ENCODE measurements at places on chromosomes 3 and 15. TPM values are rescaled to one million over a fixed set of nuclear protein-coding genes. Genes with fewer than 3 reads are reported as not detected.

- no peak for DNase-seq
Observed at GRCh38 chr3:87173776-87174175, 53.3 kb upstream of the CHMP2B start.

Gene EIF4G1
- total RNA-seq, result 336 TPM

DNA sequence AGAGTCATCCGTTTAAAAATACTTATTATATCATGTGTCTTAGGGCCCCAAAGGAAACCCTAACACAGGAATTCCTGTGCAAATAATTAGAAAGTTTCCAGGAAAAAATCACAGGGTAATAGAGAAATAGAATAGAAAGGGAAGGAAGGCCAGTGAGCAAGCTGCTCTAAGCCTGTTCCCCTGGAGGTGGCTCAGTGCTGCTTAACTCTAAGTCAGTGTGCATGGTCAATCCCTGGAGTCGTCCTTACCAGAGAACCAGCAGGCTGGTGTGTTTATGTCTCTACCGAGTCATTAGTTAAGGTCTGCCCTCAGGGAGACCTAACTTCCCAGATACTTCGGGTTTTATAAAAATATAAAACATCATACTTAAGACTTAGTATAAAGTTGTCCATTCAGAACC lies 21.0 kb upstream of the MCF2L2 start:
- DNase-seq, result peak; percentile 18

GRCh38 chr3:51722362-51722761 lies 15.5 kb downstream of the GRM2 start:
- no peak for DNase-seq

DNA sequence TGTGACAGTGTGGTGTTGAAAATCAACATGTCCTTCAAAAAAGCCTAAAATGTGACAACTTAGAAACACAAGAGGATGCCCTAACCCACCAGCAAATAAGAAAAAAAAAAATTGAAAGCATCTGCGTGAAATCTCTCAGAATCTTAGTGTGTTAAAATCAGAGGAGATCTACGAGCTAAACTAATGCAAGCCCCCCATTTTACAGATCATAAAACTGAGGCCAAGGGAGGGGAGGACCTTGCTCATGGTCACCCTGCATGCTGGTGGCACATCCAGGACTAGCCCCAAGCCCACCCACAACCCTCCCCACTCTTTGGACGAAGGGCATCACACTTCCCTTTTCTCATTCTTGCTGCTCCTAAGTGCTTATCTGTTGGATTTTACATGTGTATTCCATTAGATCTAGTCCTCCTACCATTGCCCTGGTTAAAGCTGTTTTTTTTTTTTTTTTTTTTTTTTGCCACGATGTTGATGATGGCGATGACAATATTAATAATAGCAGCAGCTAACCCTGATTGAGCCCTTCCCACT lies 29.1 kb upstream of the NOX5 start:
- DNase-seq, result no peak

DNA sequence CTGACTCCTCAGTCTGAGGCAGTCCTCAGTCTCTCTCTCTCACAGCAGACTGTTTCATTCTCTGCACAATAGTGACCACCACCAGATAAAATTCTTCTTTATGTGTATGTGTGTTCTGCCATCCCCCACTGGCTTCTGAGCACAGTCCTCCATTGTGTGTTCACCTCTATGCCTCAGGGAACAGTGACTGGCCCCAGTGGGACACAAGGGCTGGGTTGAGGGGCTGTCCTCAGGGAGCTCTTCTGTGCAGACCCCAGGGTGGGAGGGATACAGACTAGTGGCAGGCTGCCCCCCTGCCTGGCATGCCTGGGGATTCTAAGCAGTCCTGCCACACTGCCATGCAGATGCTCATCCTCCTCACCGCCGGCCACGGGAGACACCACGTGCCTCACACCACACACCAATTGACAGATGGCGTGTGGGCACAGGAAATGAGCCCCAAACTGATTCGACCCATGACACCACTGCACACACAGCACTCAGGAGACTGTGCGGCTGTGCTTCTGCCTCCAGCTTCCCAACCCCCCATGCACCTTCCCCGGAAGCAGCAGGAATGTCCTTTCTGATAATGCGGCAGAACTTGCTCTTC lies 237.6 kb upstream of the CHRNA7 start:
- DNase-seq, result no peak

Gene RFX7
- total RNA-seq, result 16.7 TPM

DNA sequence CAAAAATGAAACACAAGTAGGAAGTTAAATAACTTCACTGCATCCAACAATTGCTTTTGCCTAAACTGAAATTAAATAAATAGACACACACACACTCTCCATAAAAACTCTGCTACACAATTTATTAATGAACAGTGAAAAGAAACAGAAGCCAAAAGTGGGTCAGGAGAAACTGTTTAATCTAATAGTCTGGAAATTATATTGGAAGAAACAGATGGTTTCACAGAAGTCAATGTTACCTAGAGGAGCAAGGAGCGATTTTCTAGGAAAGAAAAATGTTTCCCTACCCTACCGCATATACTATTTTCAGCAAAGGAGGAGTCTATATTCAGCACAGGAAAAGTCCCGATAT lies 32.0 kb downstream of the RFTN1 start:
- no peak for DNase-seq

GRCh38 chr3:197564097-197564843 lies 8.5 kb upstream of the BDH1 start:
- no peak for DNase-seq

GRCh38 chr15:72873379-72874233 lies 90.0 kb upstream of the ADPGK start:
- no peak for DNase-seq

- DNase-seq, result no peak
Observed at GRCh38 chr15:31347067-31347975, 20.7 kb downstream of the KLF13 start.

- DNase-seq, result no peak
Observed at GRCh38 chr3:23834082-23834870, 28.5 kb downstream of the UBE2E1 start.

DNA sequence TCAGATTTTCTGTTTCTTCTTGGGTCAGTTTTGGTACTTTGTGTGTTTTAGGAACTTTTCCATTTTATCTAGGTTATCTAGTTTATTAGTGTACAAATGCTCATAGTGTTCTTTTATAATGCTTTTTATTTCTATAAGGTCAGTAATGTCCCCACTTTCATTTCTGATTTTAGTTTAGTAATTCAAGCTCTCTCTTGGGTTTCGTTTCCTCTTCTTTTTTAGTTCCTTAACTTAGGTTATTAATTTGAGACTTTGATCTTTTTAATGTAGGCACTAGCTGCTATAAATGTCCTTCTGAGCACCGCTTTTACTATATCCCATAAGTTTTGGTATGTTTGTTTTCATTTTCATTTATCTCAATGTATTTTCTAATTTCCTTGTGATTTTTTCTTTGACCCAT lies 27.0 kb upstream of the CD200R1L start:
- no peak for DNase-seq

DNA sequence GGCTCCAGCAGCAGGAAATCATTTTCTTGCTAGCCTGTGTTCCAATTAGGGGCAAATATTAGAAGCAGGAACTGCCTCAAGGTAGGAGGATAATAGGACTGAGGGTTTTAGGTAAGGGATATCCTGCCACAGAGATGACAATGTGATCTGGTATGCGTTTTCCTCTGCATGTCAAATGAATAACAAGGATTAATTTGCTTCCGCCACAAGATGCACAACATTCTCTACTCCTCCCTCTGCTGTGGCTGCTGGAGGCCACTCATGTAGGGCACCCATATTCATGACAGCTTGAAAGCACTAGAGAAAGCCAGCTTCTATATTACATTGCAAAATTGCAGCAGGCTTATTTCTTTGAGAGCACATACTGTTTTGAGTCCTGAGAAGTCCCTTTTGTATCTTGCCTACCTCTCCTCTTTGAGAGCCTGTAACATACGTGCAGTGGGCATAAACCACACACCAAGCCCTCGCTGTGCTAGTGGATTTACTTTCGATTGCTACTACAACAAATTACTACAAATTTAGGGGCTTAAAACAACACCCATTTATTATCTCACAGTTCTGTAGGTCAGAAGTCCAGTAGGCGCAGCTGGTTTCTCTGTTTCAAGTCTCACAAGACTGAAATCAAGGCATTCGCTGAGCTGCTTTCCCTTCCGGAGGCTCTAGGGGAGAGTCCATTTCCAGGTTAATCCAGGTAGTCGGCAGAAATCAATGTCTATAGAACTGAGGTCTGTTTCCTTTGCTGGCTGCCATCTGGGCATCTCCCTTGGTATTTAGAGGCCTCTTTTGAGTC lies 5.9 kb upstream of the CD47 start:
- DNase-seq, result no peak

DNA sequence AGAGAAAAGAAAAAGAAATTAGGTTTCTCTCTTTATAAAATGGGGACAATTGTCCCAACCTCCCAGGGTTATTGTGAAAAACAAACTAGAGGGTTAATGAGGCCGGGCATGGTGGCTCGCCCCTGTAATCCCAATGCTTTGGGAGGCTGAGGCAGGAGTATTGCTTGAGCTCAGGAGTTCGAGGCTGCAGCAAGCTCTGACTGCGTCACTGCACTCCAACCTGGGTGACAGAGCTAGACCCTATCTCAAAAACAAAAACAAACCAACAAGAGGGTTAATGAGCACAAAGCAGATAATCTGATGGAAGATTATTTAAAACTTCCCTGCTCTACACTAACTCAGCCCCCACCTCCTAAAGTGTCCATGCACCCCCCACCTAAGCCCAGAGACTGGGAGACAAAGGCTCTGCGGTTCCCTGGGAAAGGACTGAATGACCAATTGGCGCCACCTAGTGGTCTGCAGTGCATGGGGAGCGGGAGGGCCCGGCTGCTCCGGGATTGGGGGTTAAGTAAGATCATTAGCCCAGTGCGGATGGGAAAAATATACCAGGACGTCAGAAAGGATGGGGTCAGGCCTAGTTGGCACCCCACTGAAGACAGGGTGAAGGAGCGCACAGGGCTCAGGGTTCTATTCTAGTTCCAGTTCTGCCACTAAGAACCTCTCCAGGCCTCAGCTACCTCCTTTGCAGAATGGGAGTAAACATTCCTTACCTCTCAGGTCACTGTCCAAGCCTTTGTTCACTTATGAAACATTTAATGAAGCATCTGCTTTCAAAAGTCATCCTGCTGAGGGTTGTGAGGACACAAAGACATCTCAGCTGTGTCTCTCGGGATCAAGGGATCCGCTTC lies 15.6 kb downstream of the PIF1 start:
- peak; percentile 61 for DNase-seq

Gene CHST14
- total RNA-seq, result 15.1 TPM

DNA sequence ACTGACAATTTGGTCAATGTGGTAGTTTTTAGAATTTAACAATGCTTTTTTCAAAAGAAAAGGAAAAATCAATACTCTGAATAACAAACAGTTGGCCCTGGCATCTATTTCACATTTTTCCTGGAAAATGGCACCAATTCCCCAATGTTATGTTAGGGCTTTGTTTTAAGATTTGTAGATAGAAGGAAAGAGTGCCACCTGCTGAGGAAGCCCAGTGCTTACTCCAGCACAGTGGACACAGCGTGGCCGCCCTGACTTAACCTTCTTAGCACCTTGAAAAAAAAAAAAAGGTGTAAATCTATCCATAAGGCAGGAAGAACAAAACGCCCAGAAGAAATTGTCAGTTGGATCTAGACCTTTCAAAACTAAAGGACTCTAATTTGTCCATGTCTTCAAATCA lies 110.7 kb upstream of the CNTN4 start:
- DNase-seq, result no peak

- DNase-seq, result no peak
Observed at GRCh38 chr3:31242026-31242960, 290.4 kb upstream of the STT3B start.

Gene TPRG1
- total RNA-seq, result 5.0 TPM

- no peak for DNase-seq
Observed at GRCh38 chr15:91925794-91926193, 72.3 kb downstream of the SLCO3A1 start.

- no peak for DNase-seq
Observed at GRCh38 chr15:77436822-77437221, 16.1 kb downstream of the HMG20A start.

DNA sequence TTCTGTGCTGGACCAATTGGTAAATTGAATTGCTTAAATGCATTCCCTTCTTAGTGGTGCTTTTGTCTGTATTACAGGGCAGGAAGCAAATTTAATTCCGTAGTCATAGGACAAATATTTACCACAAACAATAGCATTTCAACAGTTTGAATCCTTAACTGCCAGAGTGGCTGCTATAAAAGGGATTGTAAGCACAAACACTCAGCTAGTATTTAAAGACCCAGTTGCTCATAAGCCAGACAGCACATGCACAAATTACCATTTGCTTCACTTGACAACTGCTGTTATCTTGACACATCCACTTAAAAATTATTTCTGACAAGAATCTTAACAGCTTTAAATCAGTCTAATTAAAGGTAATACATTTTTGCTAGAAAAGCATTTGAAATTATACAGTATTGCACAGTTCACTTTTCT lies 490.2 kb upstream of the ADAMTS9 start:
- no peak for DNase-seq

DNA sequence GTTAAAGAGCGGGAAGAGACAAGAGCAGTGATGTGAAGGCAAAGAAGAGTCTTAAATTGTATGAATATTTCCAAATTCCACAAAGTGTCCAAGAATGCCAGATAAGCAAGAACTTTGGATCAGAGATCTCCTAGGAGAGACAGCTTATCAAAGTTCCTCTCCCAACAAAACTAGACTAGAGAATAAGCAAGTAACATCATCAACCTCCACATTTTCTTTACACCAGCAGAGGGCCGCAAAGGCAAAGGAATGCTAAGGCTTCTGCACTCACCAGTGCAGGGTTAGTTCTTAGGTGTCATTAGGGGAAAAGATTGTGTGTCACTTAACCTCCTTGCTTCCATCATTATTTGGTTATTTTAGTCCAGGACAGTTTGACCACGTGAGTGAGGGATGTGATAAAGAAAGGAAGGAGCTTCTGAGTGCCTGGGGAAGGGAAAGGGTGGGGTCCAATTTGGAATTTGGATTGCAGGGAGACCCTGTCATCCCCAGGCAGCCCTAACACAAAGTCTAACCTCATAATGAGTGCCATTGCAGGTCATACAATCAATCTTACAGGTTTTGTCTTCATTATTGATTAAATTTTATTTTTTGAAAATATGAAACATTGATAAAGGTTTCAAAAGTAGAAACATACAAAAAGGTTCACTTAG lies 7.5 kb upstream of the CMTM6 start:
- DNase-seq, result peak; percentile 62

Gene PAK6
- total RNA-seq, result 14.6 TPM

Gene RGMA
- total RNA-seq, result 4.6 TPM

Gene MORF4L1
- total RNA-seq, result 269 TPM

- no peak for DNase-seq
Observed at GRCh38 chr3:195076981-195077610, 193.9 kb downstream of the XXYLT1 start.

DNA sequence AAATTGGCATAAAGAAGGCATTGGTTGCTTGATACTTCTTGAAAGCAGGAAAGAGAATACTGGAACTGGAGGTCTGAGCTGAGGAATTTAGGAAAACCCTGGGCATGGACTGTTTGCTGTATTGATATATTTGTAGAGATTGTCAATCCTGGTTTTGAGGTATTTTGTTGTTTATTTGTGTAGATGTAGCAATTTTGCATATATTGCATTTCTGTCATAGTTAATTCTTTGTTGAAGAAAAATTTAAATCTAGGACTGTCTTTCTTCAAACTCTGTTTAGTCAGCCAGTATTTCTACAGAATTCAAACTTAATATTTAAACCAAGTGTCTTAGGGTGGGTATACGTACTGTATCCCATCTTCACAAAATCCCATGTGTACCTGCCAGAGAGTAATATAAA lies 9.5 kb downstream of the STT3B start:
- no peak for DNase-seq

All from left lung (tissue), 14 donors.